ENCODE measurements at places on chromosomes 13 and 19.

DNA sequence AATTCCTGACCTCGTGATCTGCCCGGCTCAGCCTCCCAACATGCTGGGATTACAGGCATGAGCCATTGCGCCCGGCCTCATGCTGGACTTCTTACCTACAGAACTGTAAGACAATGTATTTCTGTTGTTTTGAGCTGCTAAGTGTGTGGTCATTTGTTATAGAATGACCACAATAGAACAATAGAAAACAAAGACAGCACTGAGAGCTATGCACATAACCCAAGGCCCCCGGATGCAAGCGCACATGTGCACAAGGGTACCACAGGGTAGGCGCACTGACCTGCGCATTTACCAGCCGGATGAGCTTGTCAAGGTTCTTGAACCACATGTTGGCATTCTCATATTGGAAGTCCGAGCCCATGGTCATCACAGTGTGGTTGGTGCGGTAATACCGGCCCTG, 5.6 kb downstream of the MAN2B1 start:
- DNase-seq, result no peak

- DNase-seq, result no peak
Observed at GRCh38 chr19:13629687-13630357, 123.5 kb upstream of the CACNA1A start.

- no peak for DNase-seq
Observed at GRCh38 chr13:50015258-50015657, at the start of gene KCNRG. KCNRG (plus strand) TSS chr13:50015444; CDS start chr13:50015494, 50 bp downstream.

DNA sequence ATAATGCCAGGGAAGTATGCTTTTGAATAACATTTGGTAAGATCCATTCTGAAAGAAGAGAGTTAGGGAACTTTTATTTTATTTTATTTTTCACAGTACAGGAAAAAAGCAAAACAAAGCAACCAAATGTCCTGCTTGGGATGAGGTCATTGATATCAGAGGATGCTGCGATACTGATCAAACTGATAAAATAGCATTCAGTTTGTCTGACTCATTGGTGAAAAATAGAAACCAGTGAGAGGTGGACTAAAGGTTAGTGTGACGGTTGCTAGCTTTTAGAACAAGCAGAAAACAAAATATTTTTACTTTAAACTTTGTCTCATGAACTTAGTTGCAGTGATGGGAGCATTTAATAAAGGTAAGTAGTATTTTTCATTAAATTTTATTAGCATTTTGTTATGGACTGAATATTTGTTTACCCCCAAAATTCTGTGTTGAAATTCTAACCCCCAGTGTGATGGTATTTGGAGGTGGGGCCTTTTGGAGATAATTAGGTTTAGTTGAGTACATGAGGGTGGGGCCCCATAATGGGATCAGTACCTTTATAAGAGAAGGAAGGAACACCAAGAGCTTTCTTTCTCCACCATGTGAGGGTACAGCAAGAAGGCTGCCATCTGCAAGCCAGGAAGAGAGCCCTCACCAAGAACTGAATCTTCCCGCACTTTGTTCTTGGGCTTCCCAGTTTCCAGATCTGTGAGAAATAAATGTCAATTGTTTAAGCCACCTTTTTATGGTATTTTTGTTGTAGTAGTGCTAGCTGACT, 37.3 kb downstream of the ITGBL1 start:
- DNase-seq, result no peak

DNA sequence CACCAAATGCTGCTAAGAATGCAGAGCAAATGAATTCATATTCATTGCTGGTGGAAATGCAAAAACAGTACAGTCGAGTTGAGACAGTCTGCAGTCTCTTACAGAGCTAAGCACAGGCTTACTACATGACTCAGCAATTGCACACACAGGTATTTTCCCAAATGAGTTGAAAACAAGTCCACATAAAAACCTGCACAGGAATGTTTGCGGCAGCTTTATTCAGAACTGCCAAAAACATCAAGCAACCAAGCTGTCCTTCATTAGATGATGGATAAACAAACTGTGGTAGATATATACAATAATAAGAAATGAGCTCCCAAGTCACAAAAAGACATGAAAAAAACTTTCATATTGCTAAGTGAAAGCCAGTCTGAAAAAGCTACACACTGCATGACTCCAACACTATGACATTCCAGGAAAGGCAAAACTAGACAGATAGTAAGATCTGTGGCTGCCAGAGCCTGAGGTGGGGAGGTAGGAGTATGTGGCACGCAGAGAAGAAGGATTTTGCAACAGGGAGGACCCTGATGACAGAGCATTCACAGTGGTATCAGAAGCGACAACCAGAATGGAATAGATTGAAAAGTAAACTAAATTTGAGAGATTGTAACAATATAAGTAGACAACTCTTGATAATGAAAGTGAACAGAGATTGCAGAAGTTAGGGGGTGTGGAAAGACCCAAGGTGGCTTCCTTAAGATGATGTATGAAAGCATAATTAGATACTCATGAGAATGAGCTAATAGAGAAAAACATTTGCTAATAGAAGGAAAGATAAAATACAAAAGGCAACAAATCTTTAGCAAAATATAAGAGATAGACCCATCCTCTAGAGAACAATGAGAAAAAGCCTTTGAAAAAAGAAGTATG, 52.7 kb downstream of the TSC22D1 start:
- no peak for DNase-seq

DNA sequence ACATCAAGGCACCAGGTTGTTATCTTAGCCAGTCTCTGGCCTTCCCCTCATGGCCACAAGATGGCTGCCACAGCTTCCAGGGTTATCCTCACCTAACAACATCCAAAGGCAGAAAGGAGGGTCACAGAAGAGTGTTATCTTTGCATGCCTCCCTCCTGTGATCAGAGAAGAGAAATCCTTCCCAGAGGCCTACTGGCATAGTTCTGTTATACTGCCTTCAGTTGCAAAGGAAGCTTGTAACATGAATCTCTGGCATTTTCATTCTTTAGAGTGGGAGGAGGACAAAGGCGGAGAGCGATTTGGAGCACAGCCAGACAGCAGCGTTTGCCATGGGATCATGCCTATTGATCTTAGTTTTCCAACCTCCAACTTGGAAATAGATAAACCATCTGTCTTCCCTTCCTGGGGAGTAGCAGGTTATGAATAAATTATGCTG, 135.7 kb downstream of the DNAJC15 start:
- DNase-seq, result no peak
